Stimulated activated CD4-positive, alpha-beta T cell treated with anti-CD3 and anti-CD28 coated beads, Interleukin-1b, Interleukin-23, amount 100 ng/mL, for 48 hours (primary cell): ENCODE measurements at places on chromosomes 12 and 14.
A peak's percentile ranks its signal among the peaks of the same experiment; 100 is the strongest.

GRCh38 chr14:100617410-100618317 is 30.4 kb upstream of the BEGAIN start:
- no peak for DNase-seq

- no peak for DNase-seq
Measured at GRCh38 chr14:70847406-70848090, 38.2 kb upstream of the MAP3K9 start.

GRCh38 chr12:101759396-101760047 is 20.3 kb upstream of the SYCP3 start:
- no peak for DNase-seq

GRCh38 chr14:102370305-102370809 is 7.6 kb downstream of the TECPR2 start:
- DNase-seq, result no peak

DNA sequence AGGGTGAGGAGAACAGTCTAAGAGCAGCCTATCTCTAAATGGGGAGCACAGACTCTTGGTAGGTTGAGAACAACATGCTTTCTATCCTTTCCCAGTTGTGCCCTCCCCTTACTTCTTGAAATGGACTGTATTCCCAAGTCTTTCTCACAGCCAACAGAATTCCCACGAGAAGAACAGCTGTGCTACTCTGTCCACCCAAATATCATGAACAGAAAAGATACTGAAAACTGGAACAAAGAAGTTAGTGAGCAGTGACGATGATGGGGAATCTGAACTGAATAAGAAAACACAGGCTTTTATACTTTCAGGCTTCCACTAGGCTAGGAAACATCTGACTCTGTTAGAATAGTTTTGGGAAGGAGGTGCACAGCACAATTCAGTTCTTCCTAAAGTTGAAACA is 3.4 kb downstream of the NACA start:
- DNase-seq, result no peak

DNA sequence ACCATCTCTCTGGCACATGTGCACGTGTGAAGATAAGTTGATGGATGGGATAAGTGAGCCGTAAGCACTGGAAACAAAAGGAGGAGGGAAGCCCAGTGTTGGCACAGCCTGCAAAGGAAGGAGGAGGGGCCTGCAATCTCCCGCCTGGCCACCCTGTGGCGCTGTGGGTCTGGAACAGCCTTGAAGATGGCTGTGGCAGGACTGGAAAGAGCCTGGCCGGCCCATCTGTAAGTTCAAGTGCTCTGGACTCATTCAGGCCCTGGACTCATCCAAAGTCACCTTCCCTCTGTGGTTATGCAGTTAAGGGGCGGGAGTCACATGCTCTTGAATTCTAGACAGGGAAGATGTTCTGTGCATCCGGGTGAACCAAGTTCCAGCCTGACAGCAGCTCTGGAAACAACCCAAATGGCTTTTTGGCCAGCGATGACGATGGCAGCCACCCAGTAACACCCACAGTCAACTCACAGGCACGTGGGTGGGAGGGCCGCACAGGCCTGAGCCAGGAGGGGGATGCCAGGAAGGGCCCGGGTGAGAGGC is 50.4 kb downstream of the CHGA start:
- DNase-seq, result peak; percentile 13

- DNase-seq, result no peak
Measured at GRCh38 chr14:104486222-104486923, 93.2 kb upstream of the C14orf180 start.

DNA sequence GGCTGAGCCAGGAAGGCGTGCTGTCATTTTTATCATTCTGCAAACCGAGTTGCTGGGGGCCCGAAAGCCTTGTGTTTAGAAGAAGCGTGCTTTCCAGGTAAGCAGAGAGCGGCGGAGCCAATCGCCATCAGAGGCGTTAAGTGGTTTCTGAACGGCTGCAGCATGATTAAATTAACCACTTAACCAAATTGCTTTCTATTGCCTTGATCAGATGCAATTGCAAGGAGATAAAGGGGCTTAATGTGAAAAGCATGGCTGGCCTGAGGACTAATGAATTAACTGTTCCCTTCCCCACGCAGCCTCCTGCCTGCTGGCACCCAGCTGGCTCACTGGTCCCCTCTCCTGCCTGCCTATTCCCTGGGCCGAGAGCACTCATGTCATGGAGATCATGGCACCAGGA is 36.6 kb upstream of the CHGA start:
- DNase-seq, result no peak
